ENCODE measurements at places on chromosomes 4 and X.

GRCh38 chrX:4484266-4484665 lies 770.8 kb upstream of the PRKX start:
- no peak for DNase-seq

DNA sequence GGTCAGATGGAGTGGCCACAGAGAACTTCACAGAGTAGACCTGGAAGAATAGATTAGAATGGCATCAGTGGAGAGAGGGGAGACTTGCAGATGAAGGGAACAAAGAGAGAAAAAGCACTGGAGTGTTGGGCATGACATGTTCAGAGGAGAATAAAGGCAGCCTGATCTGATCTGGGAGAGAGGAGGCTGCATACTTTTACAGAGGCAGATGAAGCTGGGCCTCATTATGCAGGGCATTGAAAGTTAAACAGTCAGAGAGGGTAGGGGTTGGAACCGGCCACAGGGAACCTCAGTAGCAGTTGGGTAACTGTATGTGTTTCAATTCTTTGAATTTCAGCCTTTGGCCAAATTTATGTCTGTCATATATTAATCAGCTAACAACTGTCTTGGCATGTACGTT lies 61.2 kb downstream of the SH3BGRL start:
- no peak for DNase-seq

- no peak for DNase-seq
Observed at GRCh38 chr4:94302191-94302590, 40.4 kb downstream of the HPGDS start.

GRCh38 chrX:75522565-75523431 lies at the start of gene ZDHHC15:
TSS of gene ZDHHC15 (minus strand) at chrX:75523037. CDS start at chrX:75523024, 13 bp downstream.
- no peak for DNase-seq

Measured in immature natural killer cell (primary cell).